GM19239 (cell line): ENCODE measurements at places on chromosomes 13 and 19.

GRCh38 chr19:18227781-18228271 lies 1.6 kb upstream of the PDE4C start:
- DNase-seq, result no peak

GRCh38 chr13:27573265-27573664 lies 47.1 kb downstream of the LNX2 start:
- no peak for DNase-seq

DNA sequence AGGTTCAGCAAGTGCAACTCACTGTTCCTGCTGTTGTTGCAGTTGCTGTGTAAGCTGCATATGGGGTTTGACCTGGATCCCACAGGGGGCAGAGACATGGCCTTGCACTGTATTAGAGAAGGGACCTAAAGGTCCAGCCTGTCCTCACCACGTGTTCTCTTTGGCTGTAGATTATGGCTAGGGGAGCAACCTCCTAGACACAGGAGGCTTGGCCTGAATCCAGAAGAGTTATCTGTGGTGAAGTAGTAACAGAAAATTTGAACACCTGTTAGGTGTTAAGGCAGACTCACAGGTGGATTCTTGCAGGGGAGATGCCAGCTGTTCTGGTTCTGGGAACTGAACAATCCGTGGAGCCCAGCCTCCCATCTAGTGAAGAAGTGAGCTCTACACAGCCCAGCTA lies 3.4 kb upstream of the CYP4F11 start:
- DNase-seq, result no peak

- DNase-seq, result no peak
These were observed 45.5 kb downstream of the OLFM4 start for GRCh38 chr13:53074114-53074513.

GRCh38 chr19:50906217-50906616 lies 5.0 kb downstream of the KLK4 start:
- DNase-seq, result no peak

GRCh38 chr13:112781881-112782361 lies 92.1 kb downstream of the ATP11A start:
- DNase-seq, result no peak

GRCh38 chr19:48975947-48976847 lies 11.1 kb downstream of the FTL start:
- DNase-seq, result no peak

GRCh38 chr13:97261254-97262005 lies 39.3 kb downstream of the MBNL2 start:
- peak; percentile 45 for DNase-seq

GRCh38 chr19:741506-742131 lies 9.3 kb upstream of the MISP start:
- DNase-seq, result no peak
